Kidney (tissue), 22 donors: ENCODE measurements at places on chromosomes 1 and 21. TPM values are rescaled to one million over a fixed set of nuclear protein-coding genes. Genes with fewer than 3 reads are reported as not detected.

Gene TTLL7
- total RNA-seq, result 7.0 TPM

Gene S100A1
- 83.1 TPM for total RNA-seq

Gene KLHL17
- total RNA-seq, result 11.5 TPM

Gene KLHDC9
- 21.9 TPM for total RNA-seq

GRCh38 chr1:199453723-199454122, 573.8 kb upstream of the NR5A2 start:
- no peak overlapping the region for H3K4me3 ChIP-seq
- no peaks in the 10 kb centered on the region for H3K36me3 ChIP-seq
- DNase-seq, result no peak
- no peaks in the 10 kb centered on the region for H3K4me1 ChIP-seq

DNA sequence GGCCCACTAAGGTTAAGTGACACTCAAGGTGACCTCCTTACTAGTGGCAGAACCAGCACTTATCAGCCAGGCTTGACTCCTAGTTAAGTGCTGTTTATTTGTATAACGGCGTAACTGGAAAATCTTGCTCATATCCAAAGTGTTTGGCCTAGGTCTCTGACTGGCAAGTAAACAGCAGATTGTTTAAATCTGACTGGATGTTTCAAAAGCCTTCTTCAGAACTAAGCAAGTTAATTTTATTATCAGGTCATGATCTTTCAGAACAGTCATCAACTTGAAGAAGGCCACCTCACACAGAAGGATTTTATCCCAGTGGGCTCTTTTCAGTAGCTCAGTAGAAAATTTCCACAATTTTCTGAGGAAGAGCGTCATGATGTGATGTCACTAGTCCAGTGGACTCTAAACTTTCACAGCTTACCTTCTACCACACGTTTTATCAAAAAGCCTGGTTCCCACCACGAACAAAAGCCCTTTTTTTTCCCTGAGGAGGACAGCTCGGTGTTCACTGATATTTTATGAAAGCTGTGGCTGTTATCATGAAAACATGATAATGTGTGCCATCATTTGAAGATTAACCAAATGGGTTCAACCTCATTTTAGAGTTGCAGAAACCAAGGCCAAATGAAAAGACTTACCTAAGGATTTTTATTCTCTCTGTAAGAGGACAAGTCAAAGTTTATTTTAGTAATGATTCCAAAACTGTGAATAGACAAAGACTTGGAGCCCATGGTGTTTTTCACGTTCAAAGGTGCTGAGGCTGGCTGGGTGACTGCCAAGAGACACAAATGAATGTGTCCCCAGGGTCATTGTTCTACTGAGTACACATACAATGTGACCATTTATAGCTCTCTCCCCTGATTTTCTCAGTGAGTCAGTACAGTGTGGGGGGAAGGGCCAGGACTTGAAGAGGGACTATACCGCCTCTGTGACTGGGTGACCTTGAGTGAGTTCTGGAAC, 9.1 kb downstream of the SGIP1 start:
- H3K27ac ChIP-seq, result peak overlapping the region; percentile 75
- no peak overlapping the region for H3K4me3 ChIP-seq
- no peak for DNase-seq
- peaks cover 5% of the 10 kb centered on the region for H3K4me1 ChIP-seq
- H3K36me3 ChIP-seq, result no peaks in the 10 kb centered on the region
- H3K27me3 ChIP-seq, result no peaks in the 10 kb centered on the region

DNA sequence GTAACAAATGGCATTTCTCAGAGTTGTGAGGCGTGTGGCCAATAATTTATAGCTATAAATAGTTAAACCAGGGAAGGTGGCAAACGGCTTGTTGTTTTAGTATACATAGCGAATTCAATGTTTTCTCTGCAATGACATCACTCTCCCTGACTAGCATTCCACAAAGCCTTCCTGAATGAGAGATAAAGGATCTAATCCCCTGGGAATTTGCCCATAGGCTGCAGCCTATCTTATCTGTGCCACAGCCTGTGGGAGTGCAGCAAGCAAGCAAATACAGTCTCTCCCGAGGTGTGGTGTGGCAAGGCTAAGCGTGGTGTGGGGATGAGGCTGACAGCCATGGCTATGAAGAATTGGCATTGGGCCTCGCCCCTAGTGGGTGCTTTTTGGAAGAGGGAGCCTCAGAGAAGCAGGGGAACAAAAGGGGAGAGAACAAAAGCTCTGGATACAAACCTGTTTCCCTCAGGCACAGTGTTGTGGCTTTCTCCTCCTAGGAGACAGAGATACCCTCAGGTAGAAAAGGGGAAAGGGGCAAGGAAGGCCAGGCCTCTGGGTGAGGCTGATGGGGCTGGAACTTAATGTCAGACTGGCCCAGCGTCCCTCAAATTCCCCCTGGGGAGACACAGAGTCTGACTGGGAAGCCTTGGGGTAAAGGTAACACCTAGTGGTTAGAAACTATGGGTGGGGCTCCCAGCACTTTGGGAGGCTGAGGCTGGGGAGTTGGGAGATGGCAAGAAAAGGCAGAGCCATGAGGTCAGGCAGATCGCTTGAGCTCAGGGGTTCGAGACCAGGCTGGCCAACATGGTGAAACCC, 8.9 kb downstream of the TAGLN2 start:
- no peaks in the 10 kb centered on the region for H3K27me3 ChIP-seq
- peak overlapping the region; percentile 42 for H3K27ac ChIP-seq
- DNase-seq, result no peak
- H3K4me3 ChIP-seq, result no peak overlapping the region

- peaks cover 14% of the 10 kb centered on the region for H3K4me1 ChIP-seq
- no peaks in the 10 kb centered on the region for H3K27me3 ChIP-seq
- no peaks in the 10 kb centered on the region for H3K36me3 ChIP-seq
- no peak for DNase-seq
- H3K27ac ChIP-seq, result no peak overlapping the region
- no peak overlapping the region for H3K4me3 ChIP-seq
These were observed 34.7 kb downstream of the PTPN14 start for GRCh38 chr1:214516434-214517326.

DNA sequence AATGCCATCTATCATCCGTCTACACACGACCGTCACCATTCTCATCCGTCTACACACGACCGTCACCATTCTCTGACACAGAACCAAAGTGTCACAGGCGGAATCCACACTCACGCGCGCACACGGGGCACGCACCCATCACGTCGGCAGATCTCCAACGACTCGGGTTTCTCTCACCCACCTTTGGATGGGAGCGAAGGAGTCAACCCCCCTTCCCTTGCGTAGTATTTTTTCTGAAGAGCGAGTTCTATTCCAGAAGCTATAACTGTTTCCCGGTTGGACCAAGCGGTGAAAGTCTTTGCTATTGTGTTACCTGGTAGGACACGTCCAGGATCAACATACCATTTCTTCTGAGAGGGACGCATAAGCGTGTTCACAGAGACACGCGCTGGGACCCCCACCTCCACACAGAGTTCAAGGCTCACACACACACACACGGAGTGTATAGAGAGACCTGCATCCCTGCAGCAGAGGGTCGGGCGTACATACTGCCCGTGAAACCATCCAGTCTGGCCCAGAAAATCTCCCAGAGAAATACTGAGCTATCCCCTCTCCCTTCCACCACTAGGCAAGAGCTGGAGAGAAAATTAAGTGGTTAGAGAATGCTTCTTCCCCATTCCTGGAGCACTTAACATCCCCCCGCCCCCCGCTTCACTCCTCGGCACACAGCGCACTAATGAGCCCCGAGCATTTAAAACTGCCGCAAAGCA, 741 bp downstream of the DUSP10 start:
- H3K27me3 ChIP-seq, result peaks cover 4% of the 10 kb centered on the region
- no peaks in the 10 kb centered on the region for H3K36me3 ChIP-seq
- peak overlapping the region; percentile 79 for H3K27ac ChIP-seq
- DNase-seq, result peak; percentile 72

DNA sequence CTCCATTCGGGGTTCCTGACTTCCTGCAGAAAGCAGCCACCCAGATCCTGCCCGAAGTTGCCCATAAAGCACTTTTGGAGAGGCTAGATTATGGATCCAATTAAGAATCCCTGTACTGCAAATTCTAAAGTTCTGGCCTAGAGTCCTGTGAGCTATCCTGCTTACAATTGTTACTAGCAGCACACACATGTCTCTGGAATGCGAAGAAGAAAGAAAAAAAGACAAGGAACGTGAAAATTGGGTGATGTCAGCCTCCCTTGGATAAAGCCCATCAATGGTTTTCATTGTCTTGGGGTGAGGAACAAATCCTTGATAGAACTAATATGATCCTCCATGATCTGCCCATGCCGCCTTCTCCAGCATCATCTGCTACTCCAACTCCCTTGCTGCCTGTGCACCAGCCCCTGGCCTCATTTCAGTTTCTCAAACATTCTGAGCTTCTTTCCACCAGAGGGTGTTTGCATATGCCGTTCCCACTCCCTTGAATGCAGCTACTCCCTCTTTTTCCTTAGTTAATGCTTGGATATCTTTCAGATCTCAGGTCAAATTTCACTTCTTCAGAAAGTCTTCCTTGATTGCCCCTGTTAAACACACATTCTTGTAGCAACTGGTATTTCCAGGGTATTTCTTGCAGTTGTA, 94.0 kb downstream of the ST6GALNAC5 start:
- H3K36me3 ChIP-seq, result no peaks in the 10 kb centered on the region
- H3K4me3 ChIP-seq, result no peak overlapping the region
- no peak for DNase-seq
- no peaks in the 10 kb centered on the region for H3K4me1 ChIP-seq
- no peak overlapping the region for H3K27ac ChIP-seq
- no peaks in the 10 kb centered on the region for H3K27me3 ChIP-seq

GRCh38 chr1:51044834-51045233, 57.2 kb upstream of the C1orf185 start:
- no peak for DNase-seq
- no peaks in the 10 kb centered on the region for H3K27me3 ChIP-seq
- no peak overlapping the region for H3K4me3 ChIP-seq

GRCh38 chr1:166852918-166853317, 13.6 kb downstream of the POGK start:
- H3K4me3 ChIP-seq, result no peak overlapping the region
- H3K27me3 ChIP-seq, result no peaks in the 10 kb centered on the region
- H3K27ac ChIP-seq, result no peak overlapping the region

- no peak for DNase-seq
- H3K36me3 ChIP-seq, result no peaks in the 10 kb centered on the region
- H3K27me3 ChIP-seq, result no peaks in the 10 kb centered on the region
These were observed 45.4 kb upstream of the PLD5 start for GRCh38 chr1:242569867-242570266.

DNA sequence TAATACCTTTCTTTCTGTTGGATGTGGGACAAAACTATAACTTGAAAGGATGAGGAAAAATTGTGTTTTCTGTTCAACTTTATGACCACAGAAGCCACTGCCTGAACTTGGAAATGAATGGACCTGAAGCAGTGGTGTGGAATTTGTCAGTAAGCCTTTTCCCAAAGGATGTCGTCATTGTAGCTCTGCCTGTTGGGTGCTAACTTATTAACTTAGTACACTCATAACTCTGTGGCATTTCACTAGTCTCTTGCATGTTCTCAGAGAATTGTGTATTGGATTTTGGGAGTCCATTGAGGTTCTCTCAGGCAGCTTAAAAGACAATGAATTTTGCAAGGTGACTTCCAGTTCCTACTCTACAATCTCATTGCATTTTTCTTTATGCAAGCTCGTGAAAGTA, 49.6 kb downstream of the KCNK2 start:
- no peaks in the 10 kb centered on the region for H3K27me3 ChIP-seq
- no peaks in the 10 kb centered on the region for H3K36me3 ChIP-seq
- no peak overlapping the region for H3K27ac ChIP-seq
- DNase-seq, result no peak
- H3K4me1 ChIP-seq, result no peaks in the 10 kb centered on the region

GRCh38 chr1:99352821-99353220, 88.5 kb downstream of the PLPPR4 start:
- H3K27ac ChIP-seq, result no peak overlapping the region
- DNase-seq, result no peak
- H3K36me3 ChIP-seq, result no peaks in the 10 kb centered on the region
- no peaks in the 10 kb centered on the region for H3K4me1 ChIP-seq
- H3K4me3 ChIP-seq, result no peak overlapping the region

DNA sequence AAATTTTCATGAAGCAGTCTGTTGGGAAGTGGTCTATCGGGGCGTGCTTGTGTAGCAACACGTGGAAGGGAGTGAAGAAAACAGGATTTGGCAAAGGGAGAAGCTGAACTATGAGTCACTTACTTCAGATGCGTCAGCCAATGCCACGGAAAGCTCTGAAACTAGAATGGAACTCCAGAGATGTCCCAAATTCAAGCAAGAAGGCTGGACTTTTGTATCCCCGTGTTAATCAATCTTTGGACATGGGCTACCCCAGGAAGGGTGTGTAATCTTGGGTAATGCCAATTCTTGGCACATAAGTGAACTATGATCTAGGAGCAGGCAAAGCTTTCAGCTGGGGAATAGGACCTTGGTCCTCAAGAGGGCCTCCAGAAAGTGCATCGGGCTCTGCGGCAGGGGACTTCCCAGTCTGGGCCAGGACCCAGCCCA, 102.6 kb downstream of the ADSS2 start:
- DNase-seq, result no peak
- H3K27me3 ChIP-seq, result no peaks in the 10 kb centered on the region
- no peaks in the 10 kb centered on the region for H3K36me3 ChIP-seq
- no peaks in the 10 kb centered on the region for H3K4me1 ChIP-seq
- H3K4me3 ChIP-seq, result no peak overlapping the region

GRCh38 chr1:51600529-51600928, 16.4 kb upstream of the OSBPL9 start:
- H3K4me3 ChIP-seq, result no peak overlapping the region
- H3K36me3 ChIP-seq, result no peaks in the 10 kb centered on the region
- no peak overlapping the region for H3K27ac ChIP-seq
- no peaks in the 10 kb centered on the region for H3K4me1 ChIP-seq

- H3K4me1 ChIP-seq, result peaks cover 9% of the 10 kb centered on the region
- H3K36me3 ChIP-seq, result no peaks in the 10 kb centered on the region
- no peaks in the 10 kb centered on the region for H3K27me3 ChIP-seq
- H3K4me3 ChIP-seq, result no peak overlapping the region
These were observed 64.1 kb downstream of the DNTTIP2 start for GRCh38 chr1:93814795-93815340.

DNA sequence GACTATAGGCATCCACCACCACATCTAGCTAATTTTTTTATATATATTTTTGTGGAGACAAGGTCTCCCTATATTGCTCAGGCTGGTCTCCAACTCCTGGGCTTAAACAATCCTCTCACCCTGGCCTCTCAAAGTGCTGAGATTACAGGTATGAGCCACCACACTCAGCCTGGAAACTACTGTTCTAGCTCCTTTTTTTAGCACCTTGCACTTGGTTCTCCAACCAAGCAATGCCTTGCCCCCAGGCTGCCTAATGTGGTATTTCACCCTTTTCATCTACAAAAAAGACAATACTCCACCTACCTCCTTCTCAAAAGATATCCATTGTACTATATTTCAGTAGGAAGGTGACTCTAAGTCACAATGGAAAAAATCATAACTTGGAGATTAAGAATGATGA, 6.7 kb downstream of the ARNT start:
- H3K27ac ChIP-seq, result no peak overlapping the region
- no peaks in the 10 kb centered on the region for H3K4me1 ChIP-seq
- H3K36me3 ChIP-seq, result no peaks in the 10 kb centered on the region
- no peaks in the 10 kb centered on the region for H3K27me3 ChIP-seq
- no peak for DNase-seq

DNA sequence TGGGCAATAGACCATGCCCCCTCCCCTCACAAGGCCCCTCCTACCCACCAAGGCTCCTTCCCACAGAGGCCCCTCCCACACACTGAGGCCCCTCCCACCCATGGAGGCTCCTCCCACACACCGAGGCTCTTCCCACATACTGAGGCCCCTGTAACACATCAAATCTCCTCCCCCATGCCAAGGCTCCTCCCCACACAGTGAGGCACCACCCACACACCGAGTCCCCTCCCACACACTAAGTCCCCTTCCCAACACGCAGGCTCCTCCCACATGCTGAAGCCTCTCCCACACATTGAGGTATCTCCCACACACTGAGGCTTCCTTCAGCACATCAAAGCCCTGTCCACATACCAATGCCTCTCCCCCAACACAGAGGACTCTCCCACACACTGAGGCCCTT, 391.8 kb downstream of the CAMTA1 start:
- DNase-seq, result no peak
- H3K27ac ChIP-seq, result no peak overlapping the region
- no peaks in the 10 kb centered on the region for H3K27me3 ChIP-seq
- H3K4me1 ChIP-seq, result no peaks in the 10 kb centered on the region
- no peaks in the 10 kb centered on the region for H3K36me3 ChIP-seq
